Panc1 (cell line): ENCODE measurements at places on chromosomes 16 and 17. TPM values are rescaled to one million over a fixed set of nuclear protein-coding genes. Genes with fewer than 3 reads are reported as not detected.

DNA sequence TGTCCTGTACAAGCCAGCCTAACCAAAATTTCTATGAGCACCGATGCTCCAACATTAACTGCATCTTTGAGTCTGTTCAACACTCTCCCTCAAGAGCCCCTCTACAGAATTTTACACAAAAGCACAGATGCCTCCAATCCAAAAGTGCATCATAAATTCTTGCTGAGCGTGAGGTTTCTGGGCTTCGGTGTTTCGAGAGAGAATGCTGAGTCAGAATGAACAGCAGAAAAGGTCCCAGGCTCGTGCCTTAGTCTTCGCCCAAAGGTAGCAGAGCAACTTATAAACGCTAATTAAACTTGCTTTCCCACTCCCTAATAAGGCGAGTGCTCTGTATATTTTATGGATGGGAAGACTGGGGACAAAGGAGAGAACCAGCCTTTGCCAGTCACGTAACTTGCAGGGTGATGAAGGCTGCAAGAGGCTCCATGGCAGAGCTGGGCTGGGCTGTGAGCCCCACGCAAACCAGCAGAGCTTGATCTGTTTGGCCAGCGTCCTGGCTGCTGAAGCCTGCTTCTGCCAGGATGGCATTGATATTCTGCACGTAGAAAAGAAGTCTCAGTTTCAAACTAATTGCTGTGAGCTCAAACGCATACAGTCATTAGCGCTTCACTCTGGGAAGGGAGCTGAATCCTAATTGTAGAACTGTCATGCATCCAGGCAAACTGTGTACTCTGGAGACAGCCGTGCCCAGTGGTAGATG is 138.5 kb downstream of the DNAH9 start:
- no peak for DNase-seq

DNA sequence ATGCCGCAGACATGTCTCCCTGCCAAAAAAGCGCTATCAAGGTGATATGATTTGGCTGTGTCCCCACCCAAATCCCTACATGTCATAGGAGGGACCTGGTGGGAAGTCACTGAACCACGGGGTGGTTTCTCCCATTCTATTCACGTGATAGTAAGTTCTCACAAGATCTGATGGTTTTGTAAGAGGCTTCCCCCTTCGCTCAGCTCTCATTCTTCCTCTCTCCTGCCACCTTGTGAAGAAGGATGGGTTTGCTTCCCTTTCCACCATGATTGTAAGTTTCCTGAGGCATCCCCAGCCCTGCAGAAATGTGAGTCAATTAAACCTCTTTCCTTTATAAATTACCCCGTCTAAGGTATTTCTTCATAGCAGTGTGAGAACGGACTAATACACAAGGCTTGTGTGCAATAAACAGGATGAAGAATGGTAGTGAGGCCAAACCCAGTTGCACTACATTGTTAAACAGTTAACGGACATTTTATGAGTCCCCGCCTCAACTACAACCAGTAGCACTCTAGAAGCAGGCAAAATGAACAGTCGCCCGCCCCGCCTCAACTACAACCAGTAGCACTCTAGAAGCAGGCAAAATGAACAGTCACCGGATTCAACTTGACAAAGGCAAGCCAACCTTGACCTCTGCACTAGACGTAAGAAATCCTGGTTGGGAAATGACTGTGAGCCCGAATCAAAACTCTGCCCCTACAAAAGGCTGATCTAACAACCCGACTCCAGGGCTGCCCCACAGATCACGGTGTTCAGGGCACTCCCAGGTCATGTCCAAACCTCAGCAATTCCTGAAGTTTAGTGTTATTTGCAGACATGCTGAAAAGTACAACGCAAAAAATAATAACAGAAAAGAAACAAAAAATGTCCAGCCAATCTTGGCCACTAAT is 26.3 kb downstream of the VPS53 start:
- no peak for DNase-seq

- no peak for DNase-seq
These were observed 24.3 kb downstream of the MGRN1 start for GRCh38 chr16:4648917-4649316.

Gene LAT
- total RNA-seq = 3.7 TPM

Gene TAOK2
- total RNA-seq = 99.4 TPM

Gene CA4
- 1.4 TPM for total RNA-seq

Gene TMEM238L
- total RNA-seq = not detected
